ENCODE measurements at places on chromosomes 16 and 17.

DNA sequence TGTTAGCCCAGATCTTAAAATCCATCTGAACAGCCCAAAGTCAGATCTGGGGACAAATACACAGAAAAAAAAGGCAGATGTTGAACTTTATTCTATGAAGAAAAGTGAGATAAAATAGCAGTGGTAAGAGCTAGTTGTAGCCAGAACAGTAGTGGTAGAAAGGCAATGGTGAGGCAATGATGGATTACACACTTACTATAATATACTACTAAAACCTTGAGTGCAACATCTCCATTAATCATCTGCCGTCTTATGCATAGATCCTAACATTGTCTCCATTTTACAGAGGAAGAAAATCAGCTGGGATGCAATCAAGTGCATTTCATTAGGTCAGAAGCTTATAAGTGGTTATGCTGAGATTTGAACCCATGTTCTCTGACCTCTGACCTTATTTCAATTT lies 699.6 kb downstream of the CDH11 start:
- no peak for DNase-seq

DNA sequence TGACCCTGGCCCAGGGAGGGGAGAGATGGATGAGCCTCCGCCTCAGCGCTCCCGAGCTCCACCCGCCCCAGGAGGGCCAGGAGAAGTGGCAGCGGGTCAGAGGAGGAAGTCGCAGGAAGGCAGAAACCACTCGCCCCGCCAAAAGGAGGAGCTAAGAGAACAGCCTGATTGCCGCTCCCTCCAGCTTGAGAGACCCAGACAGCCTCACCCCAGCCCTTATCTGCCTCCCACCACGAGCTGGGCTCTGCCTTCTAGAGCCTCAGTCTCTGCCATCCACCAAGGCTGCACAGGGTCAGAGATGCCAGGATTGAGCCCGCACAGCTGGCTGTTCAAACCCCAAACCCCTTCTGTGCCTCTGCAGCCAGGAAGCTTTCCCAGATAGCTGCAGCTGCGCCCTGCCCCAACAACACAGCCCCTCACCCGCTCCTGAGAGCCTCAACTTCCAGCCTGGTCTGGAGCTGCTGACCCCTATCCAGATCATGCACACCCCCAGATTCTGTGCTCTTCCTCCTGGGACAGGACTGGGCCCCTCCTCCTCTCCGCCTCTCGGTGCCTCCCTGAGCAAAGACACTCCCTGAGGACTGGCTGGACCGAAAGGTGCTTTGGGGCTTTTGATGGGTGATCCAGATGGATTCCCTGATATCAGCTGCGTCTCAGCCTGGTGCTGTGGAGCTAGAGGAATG lies 1.0 kb upstream of the ATP2A3 start:
- DNase-seq, result peak; percentile 14

DNA sequence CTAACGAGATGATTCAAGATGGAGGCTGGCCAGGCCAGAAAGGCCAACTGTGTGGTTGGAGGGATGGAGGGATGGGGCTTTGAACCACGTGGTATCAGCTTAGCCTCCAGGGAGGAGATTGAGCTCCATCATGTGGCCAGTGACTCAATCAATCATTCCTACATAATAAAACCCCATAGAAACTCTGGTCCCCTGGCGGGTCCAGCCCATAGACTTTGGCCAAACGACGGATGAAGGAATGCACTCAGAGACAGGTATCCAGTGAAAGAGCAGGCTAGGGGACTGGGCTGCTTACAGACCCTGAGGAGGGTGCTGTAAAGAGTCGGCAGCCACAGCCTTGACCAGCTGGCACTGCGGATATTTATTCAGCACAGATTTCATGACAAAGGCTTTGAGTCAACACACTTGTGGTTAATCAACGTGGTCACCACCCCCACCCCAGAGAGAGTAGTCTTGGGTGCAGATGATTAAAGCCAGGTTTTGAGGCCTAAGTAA lies 308.7 kb upstream of the TNRC6C start:
- peak; percentile 59 for DNase-seq

- DNase-seq, result no peak
Observed at GRCh38 chr17:68497885-68498319, 14.3 kb upstream of the PRKAR1A start.

GRCh38 chr16:50797456-50797855 lies 55.6 kb downstream of the CYLD start:
- DNase-seq, result no peak

GRCh38 chr16:27347930-27348685 lies 34.3 kb downstream of the IL4R start:
- no peak for DNase-seq

GRCh38 chr16:73010150-73010676 lies 37.7 kb downstream of the ZFHX3 start:
- no peak for DNase-seq

DNA sequence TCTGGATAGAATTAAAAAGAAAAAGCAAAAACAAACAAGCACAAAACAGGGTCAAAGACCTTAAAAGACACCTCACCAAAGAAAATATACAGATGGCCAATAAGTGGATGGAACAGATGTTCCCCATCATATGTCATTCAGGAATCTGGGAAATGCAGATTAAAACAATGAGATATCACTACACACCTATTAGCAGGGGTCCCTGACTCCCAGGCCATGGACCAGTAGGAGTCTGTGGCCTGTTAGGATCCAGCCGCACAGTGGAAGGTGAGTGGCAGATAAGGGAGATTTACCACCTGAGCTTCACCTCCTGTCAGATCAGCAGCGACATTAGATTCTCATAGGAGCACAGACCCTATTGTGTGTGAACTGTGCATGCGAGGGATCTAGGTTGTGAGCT lies 167.9 kb downstream of the HS3ST4 start:
- no peak for DNase-seq
